ENCODE measurements at places on chromosomes 3 and 15. TPM values are rescaled to one million over a fixed set of nuclear protein-coding genes. Genes with fewer than 3 reads are reported as not detected.

The USF3 gene
- polyA plus RNA-seq = 7.4 TPM

The GOLGA6L2 gene
- polyA plus RNA-seq = not detected

The WNT5A gene
- polyA plus RNA-seq = not detected

The CAV3 gene
- not detected for polyA plus RNA-seq

The CKMT1A gene
- not detected for polyA plus RNA-seq

The UROC1 gene
- polyA plus RNA-seq = not detected

All from IgD-negative memory B cell (primary cell).